NCI-H510A treated with DMSO at 0.1 percent for 48 hours (cell line): ENCODE measurements at places on chromosomes 5 and 9.

- DNase-seq: no peak
Observed at GRCh38 chr5:43123887-43124286, 3.2 kb downstream of the ZNF131 start.

- DNase-seq: no peak
Observed at GRCh38 chr5:151451626-151452520, 4.5 kb downstream of the SLC36A1 start.

DNA sequence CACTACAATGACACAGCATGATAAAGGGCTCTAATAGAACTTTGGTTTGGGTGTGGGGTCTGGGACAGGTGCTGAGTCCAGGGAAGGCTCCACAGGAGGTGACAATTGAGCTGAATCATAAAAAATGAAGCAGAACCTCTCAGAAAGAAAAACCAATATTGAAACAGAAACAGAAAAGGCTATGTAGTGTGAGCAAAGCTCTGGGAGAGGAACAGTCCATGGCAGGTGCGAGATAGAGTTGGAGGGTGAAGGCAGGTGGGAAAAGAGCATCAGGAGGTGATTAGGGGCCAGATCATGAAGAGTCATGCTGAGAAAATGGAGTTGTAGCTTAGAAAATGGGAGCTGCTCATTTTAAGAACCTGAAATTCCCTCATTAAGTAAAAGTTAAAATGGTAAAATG lies 164.9 kb downstream of the KCTD16 start:
- peak; percentile 40 for DNase-seq

- DNase-seq: peak; percentile 66
Observed at GRCh38 chr5:179023528-179024189, at the start of gene ZNF879. Gene ZNF879, plus strand, starts transcription at chr5:179023804. Its CDS starts 1,201 bp downstream, at chr5:179025005.

DNA sequence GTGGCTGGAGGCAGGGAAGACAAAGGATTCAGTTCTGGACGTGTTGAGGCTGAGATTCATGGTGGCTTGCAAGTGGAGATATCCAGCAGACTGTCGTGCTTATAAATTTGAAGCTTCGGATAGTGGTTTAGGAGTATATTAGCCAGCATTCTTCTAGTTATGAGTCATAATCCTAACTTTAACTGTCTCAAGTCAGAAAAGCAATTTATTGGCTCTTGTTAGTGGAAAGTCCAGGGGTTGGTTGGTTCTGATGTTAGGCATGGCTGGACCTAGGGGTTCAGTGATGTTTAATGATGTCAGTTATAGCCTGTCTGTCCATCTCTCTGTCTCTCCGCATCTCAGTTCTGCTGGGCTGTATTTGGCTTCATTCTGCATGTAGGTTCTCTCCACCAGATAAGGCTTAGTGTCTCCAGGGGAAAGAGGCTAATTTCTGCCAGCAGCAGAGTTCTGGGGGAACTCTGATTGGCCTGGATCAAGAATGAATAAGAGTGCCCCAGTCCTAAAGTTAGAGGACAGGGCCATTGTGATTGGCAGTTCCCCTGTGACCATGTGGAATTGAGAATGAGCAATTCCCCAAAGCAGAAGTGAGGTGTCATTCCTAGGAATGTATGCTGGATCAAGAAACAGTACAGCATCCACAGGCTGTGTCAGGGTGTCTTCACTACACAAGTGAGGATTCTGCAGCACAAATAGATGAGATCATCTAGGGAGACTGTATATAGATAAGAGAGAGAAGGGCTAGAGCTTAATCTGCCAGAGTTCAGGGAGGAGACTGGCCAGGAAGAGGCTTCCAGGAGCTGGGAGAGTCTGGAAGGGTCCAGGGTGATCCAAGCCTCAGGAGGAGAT lies 72.9 kb upstream of the SHB start:
- no peak for DNase-seq

GRCh38 chr9:127931092-127931881 lies 710 bp upstream of the PIP5KL1 start:
- DNase-seq: peak; percentile 90

GRCh38 chr5:65103756-65104440 lies 335.2 kb downstream of the CWC27 start:
- DNase-seq: no peak

- DNase-seq: no peak
Observed at GRCh38 chr9:96550659-96551058, 69.0 kb downstream of the CDC14B start.

- no peak for DNase-seq
Observed at GRCh38 chr9:114086009-114086408, 7.9 kb upstream of the AMBP start.

GRCh38 chr5:36908544-36909260 lies 32.1 kb downstream of the NIPBL start:
- DNase-seq: no peak

- DNase-seq: no peak
Observed at GRCh38 chr9:13324988-13325387, 45.5 kb upstream of the MPDZ start.

DNA sequence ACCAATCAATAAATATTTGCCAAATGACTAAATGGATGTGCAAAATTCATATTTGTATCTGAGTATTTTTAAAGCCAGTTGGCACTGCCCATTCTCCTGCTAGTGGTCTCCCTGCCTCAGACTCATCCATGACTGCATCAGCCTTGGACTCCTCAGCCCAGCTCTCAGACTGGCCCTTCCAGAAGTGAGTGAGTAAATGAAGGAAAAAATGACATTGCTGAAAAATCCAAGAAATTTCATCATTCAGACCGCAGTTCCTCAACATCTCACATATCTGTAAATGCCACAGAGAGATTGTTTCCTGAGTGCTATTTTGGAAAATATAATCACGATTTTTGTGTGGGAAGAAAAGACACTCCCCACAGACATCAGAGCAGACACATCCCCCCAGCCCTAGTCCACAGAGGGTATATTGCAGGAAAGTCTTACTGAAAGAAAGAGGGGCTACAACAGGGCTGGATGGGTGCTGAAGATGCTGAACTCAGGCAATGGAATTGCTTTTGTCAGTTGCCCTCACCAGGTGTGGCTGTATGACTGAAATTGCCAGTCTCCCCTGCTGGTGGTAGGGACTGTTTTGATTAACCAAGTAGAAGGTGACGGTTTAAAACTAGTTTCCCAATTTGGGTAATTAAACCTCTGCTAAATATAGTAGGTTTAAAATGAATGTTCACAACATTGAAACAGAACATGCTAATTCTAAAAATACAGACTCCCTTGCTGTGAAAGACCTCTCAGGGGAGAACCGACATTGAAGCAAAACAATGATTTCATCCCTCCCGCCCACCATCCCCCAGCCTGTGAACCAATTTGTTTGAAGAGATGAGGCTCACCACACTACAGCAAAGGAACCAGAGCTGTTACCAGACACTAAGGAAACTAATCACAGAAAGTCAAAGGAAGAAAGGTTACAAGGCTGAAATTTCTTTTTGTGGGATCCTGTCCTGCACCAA lies 158.8 kb downstream of the DEPDC1B start:
- no peak for DNase-seq

GRCh38 chr9:71897577-71897976 lies 13.4 kb downstream of the ABHD17B start:
- no peak for DNase-seq

DNA sequence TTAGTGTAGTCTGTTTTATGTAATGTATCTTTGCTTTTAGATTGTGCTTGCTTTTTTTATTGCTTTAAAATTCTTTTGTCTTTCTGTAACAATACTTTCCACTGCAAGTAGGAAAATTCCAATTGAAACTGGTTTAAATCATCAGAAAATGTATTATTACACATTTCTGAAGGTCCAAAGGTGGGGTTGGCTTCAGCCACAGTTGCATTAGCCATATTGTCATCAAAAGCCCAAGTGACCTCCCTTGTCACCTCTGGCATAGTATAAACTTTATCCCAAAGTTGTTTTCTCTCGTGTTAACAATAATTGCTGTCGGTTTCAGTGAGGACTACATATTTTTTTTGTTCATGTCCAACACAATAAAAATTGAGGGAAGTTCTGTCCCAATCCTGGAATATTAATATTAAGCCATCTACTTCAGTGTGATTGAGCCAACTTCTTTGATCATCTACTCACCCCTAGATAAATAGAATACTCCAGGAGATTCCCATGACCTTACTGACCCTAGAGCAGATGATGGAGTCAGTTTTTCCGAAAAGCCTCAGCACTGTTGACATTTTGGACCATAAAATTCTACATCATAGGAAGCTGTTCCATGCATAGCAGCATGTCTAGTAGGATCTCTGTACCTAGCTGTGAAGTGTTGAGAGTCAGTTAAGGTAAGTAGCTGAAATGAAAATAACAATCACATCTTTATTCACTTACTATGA lies 52.4 kb upstream of the MACIR start:
- no peak for DNase-seq

DNA sequence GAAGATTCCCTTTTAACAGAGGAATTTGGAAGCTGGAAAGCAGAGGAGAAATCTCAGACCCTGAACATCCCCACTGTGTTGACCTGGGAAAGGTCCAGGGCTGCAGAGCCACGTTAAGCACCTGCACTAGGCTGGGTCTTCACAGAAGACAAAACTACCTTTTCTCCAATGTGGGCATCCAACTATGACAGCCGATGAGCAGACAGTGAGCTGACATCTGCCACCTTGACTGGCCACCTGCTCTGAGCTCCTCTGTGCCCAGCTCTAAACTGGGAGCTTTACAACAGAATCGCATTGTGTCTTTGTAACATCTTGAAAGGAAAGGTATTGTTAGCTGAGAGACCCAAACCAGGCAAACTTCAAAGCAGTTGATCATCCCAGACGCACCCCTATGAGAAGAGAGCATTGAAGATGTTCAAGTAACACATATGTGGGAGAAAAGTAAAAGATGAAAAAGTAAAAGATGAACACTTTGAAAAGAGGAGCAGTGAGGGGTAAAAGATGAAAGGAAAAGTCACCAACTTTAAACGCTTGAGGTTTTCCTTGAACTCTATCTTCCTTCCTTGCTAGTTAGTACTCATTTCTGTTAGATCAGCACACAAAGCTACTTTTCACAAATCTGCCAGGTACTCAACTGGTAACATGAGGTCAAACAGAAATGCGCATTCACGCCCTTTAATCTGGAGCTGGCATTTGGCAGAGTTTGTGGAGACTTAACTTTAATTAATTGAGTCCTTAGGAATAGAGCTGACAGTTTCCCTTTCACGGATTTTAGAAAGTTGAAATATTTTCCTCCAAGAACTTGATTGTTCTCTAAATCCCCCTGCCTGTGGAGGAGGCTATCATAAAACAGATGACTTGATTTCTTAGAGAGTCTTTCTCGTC lies 53.2 kb upstream of the CTXN3 start:
- DNase-seq: no peak

DNA sequence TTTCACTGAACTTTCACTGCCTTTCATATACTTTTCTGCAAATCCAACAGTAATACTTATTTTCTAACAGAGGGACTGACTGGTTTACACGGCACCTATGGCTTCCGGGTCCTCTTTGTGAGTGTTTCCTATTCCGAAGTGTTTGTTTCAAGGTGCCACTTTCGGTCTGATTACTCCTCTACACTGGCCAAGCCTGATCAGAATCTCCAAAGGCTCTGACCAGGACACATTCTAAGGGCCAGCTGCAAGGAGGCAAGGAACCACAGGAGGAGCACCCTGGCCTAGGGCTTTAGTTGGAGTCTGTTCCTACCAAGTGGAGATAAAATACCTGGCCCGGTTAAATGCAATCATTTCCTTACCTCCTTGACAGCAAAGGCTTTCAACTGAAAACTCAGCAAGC lies 132.1 kb downstream of the GLIS3 start:
- no peak for DNase-seq

DNA sequence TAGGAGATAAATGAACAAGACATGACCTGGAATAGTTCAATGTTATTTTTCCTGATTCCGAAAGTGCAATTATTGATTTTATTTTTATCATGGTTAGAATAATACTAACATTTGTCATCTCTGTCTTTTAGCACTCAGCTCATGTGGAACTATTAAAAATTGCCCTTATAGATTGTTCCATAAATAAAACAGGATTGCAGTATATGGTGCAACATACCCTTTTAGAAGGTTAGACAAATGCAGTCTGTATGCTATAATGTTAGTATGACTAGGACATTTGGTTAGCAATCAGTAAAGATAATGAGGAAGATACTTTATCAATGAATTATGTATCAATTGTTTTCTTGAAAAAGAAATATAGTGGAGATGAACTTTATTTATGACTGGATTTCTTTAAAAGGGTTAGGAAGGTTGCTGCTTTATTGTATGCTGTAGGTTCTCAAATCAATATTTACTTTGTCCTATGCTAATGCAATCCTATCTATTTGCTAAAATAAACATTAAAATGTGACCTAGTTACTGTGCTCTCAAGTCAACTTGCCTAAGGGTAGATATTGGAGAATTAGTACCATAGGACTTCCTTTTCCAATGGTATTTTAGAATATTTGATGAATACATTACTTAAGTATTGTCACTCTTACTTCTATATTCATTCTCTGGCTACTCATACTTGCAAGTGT lies 348.9 kb upstream of the ISL1 start:
- peak; percentile 17 for DNase-seq

- peak; percentile 32 for DNase-seq
Observed at GRCh38 chr9:130561056-130561455, 18.3 kb upstream of the FUBP3 start.

GRCh38 chr9:121067640-121068039 lies 7.1 kb upstream of the CNTRL start:
- no peak for DNase-seq

DNA sequence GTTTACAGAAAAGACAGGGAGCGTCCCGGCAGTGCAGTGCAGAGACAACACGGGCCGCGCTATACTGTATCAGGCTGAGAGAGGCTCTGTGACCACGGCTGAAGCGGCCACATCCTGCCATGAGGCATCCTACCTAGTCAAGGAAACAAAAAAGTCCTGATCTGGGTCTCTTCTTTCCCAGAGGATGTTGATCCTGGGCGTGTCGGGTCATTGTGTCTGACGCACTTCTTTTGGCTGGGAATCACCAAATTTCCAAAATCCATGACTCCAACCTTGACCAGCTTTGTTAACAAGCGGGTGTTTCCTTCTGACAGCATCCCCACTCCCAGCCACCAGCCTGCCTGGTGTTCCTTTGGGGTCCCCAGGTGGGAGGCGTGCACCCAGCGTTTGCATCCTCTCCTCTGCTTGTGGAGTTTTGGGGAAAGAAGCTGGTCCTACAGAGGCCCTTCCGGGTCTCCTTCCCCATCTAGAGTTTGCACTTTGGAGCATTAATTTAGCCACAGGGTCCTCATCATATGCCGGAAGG lies 91.4 kb upstream of the RAI14 start:
- DNase-seq: no peak

DNA sequence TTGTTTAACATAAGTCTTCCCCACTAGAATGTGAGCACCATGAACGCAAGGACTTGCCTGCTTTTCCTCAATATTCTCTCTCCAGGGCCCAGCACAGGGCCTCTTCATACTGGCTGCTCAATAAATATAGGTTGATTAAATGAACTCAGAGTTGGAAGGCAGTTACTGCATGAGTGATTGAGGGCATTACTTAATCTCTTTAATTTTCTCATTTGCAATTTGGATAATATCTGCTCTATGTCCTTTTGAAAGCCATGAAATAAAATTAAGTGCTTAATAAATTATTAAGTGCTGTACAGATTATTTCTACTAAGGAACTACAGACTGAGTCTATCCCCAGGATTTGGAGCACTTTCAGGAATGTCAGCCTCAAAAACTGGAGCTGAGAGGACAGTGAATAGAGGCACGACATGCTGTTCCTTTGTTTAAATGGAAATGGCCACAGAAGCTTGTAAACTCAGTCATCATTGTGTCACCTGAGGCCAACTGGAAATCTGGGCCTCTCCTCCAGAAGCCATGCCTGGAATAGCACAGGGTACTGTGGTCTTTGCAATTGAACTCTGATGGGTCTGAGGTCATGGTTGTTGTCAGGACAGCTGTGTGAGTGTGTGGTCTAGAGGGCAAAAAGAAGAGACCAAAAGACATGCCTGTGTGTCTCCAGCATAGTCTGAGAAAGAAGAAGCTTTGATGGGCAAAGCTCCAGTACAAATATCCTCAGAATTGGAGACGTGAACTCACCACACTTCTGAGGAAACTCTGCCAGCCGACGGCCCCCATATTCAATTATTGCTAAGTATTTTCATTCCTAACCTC lies 86.1 kb downstream of the SH3TC2 start:
- DNase-seq: no peak
